ENCODE measurements at places on chromosomes 4 and X.

DNA sequence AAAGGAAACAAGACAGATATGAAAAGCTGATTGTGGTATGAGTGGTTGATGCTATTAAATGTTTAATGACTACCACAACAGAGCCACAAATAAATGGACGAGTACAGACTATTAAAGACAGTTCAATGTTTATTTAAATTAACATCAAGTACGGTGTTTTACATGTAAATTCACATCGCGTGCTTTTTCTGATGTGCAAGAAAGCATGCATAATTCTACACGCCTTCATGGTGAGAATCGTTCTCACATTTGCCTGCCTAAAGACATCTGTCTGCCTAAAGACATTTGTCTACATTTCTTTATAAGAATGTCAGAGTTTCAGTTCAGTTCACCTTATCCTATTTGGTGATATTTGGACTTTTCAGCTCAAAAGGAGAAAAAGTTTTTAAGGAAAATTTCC, 7.3 kb upstream of the GPR143 start:
- DNase-seq, result no peak

DNA sequence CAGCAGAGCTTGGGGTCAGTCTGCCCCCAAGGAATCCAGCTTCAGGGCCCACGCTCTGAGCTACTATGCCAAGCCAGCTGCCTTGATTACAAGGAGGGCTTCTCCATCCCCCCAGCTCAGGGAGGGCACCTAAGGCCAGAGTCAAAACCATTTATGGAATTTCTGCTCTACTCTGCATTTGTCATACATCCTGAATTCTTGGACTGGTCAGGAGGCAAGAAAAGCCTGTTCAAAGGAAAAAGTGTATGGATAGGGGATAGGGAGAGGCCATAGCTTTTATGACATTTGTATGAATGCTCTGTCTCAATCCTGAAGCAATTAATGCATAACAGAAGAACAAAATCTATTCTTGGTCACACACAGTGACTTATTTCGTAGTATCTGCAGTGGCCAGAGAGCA, 32.2 kb downstream of the EDNRA start:
- no peak for DNase-seq

DNA sequence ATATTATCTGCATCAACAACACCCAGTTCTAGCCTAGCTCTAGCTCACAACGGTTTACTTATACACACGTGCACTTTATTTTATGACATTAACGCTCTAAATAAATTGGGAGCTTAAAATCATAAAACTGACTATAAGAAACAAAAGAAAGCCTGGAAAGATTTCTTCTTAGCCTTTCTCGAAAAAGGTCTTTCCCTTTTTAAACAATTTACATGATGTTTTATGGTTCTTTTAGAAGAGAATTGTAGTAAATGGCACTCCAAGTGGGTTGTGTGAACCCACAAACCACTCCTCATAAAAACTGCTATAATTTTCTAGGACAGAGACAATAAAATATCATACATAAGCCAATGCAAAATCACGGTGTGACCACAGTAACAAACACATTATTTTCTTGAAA, 23.1 kb downstream of the STX18 start:
- no peak for DNase-seq

DNA sequence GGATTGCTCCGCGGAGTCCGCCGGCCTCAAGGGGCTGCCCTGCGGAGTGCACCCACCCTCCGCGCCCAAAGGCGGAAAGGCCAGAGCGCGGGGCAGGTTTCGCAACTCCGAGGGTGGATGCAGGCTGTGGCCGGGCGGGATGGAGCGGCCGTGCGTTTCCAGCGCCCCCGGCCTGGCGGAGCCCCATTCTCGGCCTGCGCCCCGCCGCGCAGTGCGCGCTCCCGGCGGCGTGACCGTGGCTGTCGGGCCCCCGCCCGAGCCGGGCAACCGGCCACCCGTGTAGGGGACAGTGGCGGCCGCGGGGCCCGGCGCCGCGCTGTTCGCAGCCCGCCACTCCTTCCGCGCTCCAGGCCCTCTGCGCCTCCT, 331 bp downstream of the SETD7 start:
- DNase-seq, result no peak

DNA sequence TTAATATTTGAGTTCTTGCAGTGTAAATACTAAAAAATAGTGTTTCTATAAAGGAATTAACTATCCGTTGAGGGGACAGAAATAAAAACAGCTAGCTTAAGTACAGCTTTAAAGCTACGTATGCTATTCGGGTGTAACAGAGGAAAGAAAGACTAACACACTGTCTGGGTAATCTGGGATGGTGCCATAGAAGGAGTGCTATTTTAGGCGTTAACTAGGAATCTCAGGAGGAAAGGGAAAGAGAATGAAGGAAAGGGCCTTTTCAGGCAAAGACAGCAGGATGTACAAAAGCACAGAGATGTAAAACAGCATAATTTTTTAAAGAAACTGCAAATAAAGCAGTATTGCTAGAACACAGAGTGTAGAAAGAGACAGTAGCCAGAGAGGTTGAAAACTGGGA, 161.8 kb downstream of the RAP1GDS1 start:
- DNase-seq, result no peak

Data from AML-193 (cell line).